D341Med (cell line): ENCODE measurements at places on chromosomes 12 and 14.

GRCh38 chr14:105979446-105979845 lies 453.1 kb downstream of the TMEM121 start:
- DNase-seq = no peak

DNA sequence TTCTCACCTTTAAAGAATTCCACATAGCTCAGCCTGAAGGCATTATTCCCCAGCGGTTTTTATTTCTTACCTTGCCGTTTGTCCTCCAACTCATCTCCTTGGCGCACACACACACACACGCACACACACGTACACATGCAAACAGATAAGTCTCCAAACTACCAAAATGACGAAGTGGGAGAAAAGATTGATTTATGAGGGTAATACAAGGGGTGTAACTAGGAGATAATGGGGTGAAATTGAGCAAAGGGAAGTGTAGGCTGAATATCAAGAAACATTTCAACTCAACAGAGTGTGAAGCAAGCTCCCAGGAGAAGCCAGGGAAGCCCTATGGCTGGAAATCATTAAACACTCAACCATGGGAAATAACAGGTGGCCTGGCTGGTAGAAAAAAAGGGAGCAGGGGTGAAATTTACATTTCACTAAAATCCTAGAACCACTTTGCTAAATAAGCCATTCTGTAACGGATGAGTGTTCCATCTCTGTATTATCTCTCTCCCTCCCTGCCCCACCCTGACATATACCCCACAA lies 41.0 kb downstream of the GRIN2B start:
- no peak for DNase-seq

- DNase-seq = no peak
Measured at GRCh38 chr14:81584495-81584894, 50.8 kb upstream of the SEL1L start.

DNA sequence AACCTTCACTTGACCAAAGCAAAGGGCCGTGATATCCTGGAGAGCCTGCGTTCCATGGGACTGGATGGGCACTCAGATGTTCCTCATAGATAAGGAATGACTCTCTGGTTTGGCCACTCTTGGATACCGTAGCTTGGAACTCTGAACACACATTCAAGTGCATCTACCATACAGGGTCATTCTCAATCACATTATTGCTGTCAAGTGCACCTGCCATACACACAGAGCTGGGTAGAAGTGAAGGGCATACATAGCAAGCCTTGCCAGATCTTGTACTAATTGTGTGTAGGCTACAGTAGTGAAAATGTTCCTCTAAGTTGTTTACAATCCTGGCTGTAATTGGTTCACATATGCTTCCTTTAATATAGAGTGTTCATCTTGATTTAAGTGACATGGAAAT lies 58.3 kb downstream of the PELI2 start:
- no peak for DNase-seq

DNA sequence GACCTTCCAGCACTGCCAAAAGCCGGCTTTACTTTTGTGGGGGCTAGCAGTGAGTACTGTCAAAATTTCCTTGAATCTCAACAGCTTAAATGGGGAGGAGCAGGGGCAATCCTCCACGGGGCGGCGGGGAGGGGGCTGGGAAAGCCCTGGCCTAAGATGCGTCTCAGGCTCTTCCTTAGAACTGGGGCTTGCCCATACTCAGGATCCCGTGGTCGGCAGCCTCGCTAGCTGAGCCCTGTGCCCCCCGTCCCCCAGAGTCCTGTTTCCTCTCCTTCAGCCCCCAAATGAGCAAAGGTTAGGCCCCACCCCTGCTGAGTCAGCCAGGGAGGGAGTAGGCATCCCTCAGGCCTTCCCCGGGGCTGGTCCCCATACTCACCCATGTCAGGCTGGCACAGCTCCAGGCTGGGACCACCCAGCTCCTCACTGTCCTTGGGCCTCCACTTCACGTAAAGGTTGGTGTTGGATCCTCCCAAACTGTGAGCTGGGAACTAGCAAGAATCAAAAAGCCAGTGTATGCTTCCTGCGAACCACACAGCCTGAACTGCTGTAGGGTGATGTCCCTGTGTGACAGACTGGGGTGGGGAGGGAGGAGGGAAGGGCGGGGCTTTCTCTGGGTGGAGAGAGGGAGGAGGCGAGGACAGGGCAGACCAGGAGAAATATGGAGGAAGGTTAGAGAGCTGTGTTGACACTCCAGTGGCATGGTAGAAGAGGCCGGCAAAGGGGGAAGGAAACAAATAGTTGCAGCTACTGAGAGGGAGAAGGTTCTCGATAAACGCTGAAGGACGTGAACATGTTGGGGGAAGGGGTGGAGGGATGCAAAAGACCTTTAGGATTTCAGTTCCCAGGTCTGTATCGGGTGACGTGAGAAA lies 5.9 kb upstream of the BAZ2A start:
- peak; percentile 73 for DNase-seq

GRCh38 chr12:130220706-130221100 lies 58.4 kb downstream of the FZD10 start:
- DNase-seq = no peak

GRCh38 chr12:68474467-68475204 lies 136.1 kb upstream of the RAP1B start:
- no peak for DNase-seq

- DNase-seq = no peak
Measured at GRCh38 chr14:59275668-59276067, 87.2 kb downstream of the DAAM1 start.

DNA sequence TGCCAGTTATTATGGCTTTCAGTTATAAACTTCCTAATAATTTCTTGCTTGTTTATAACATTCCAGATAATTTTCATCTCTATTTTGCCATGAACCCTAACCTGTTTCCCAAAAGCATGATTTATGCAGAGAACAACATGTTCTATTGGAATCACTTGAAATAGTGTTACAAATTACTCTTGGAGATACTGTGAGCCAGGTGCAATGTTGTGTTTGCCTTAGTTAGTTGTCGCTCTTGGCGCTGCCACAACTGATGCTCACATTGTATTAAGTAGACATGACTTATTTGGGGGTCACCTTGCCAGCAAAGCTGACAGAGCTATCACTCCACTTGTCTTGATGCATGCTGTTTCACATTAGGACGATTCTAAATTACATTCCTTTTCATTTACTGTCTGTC lies 49.4 kb downstream of the TSPAN8 start:
- DNase-seq = no peak

DNA sequence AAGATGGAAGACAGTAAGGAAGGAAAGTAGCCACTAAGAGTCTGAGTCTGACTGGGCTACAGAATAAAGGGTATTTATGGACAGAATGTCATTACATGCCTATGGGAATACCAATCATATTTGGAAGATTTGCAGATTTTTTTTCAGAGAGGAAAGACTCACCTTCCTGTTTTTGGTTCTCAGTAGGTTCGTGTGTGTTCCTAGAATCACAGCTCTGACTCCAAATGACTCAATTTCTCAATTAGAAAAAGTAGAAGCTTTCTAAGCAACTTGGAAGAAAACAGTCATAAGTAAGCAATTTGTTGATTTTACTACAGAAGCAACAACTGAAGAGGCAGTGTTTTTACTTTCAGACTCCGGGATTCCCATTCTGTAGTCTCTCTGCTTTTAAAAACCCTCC lies 15.4 kb upstream of the PAPLN start:
- no peak for DNase-seq

- peak; percentile 56 for DNase-seq
Measured at GRCh38 chr12:19431407-19432308, 7.6 kb upstream of the AEBP2 start.

GRCh38 chr12:94458877-94459727 lies 565 bp downstream of the CEP83 start:
- no peak for DNase-seq
